ENCODE measurements at places on chromosomes 11 and 22.
A peak's percentile ranks its signal among the peaks of the same experiment; 100 is the strongest.

DNA sequence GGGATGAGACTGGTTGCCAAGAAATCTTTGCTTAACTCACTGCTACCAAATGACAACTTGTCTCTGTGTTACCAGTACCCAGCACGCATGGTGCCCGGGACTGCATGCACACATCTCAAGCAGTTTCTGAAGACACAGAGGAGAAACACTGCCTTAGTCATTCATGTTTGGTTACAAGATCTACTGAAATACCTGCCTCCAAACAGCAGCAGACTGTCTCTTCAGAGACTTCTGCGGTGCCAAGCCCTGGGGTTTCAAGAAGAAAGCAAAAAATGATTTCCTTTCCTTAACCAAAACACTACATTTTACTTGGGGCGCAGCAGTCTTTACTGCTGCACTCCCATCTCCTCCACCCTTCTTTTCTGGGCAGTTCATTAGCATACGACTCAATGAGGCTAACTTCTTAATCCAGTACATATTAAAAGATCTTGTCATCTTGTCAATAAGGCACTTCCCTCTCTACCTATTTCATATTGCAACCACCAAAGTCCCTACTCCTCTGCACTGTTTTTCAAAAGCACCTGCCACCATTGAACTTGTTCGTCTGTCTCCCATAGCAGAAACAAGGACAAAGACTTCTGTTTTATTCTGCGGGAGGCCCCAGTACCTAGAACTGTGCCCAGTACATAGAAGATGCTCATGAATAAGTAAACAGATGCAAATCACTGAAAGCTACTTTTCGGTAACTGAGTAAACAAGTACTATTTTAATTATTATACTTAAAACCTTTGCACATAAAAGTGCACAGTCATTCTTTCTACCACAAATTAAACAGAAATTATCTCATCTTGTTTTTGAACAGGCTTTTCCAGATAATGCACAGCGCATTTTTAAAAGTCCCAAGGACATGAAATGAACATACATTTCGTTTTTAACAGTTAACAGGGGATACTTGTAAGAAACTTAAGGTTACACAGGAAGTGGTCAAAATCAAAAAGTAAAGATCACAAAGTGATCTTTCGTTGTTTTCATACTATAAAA lies 4.0 kb downstream of the NAP1L4 start:
- no peak for DNase-seq

GRCh38 chr11:31529701-31530100 lies 20.1 kb downstream of the ELP4 start:
- no peak for DNase-seq

DNA sequence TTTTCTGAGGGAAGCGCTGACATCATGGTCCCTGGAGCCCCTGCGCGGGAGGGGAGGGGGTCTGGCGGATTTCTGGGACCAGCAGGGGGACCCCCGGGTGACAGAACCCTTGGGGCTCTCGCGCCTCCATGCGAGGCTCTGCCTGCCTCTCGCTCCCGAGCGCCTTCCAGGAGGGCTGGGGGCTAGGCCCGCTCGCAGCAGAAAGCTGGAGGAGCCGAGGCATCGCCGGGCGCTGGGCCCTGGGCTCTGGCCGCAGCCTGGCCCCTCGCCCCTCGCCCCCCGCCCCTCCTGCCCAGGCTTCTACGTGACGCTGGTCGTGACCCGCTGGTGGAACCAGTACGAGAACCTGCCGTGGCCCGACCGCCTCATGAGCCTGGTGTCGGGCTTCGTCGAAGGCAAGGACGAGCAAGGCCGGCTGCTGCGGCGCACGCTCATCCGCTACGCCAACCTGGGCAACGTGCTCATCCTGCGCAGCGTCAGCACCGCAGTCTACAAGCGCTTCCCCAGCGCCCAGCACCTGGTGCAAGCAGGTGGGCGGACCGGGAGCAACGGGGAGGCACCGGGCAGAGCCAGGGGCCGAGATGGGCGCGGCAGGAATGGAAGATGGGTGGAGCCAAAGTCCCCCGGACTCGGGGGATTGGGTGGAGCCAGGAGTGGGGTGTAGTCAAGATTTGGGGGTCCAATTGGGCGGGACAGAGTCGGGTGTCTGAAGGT lies 5.4 kb downstream of the BEST1 start:
- no peak for DNase-seq

GRCh38 chr11:76807206-76807875 lies 24.2 kb downstream of the TSKU start:
- peak; percentile 78 for DNase-seq

GRCh38 chr22:21579474-21579851 lies 11.9 kb downstream of the UBE2L3 start:
- no peak for DNase-seq

GRCh38 chr11:132559331-132560036 lies 972.8 kb downstream of the OPCML start:
- DNase-seq = no peak

DNA sequence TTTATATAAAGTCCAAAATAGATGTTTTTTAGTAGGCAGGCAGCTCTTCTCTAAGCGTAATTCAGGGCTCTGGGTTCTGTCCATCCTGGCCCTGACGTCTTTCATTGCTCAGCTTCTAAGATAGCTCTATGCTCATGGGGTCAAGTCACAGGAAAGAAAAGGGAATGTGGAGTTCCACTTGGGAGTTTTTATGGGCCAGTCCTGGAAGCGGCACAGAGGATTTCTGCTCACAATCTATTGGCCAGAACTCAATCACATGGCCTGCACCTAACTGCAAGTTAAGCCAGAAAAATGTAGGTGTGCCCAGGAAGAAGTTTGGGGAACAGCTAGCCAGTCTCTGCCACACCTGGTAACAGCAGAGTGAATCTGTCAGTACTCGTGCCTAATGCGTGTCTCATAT lies 7.4 kb upstream of the ZBTB16 start:
- DNase-seq = no peak

DNA sequence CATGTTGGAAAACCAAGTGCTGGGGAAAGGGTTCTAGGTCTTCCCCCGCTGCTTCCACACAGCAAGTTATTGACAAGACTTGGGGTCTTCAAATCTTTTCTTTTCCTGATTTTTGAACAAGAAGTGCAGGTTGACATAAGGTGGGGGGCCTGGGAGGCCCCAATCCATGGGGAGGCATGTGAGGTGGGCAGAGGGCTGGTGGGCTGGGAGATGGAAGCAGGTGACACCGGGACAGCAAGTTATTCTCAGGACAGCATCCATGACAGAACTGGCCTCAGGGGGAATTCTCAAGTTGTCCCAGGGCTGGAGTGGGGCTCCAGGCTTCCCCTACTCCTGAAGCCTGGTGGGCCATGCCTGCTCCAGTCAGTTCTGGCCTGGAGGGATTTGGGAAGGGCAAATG lies 5.5 kb downstream of the FGF19 start:
- no peak for DNase-seq

- DNase-seq = no peak
Observed at GRCh38 chr11:3632070-3632660, 9.6 kb downstream of the ART5 start.

DNA sequence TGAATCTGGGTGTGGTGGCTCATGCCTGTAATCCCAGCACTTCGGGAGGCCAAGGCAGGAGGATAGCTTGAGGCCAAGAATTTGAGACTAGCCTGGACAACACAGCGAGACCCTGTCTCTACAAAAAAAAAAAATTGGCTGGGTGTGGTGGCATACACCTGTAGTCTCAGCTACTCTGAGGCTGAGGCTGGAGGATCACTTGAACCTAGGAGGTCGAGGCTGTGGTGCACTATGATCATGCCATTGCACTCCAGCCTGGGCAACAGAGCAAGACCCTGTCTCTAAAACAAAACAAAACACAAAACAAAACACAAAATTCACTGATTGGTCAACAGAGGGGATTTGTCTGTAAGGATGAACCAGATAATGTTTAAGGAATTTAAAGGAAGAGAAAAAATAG lies 113.7 kb downstream of the STIM1 start:
- no peak for DNase-seq

DNA sequence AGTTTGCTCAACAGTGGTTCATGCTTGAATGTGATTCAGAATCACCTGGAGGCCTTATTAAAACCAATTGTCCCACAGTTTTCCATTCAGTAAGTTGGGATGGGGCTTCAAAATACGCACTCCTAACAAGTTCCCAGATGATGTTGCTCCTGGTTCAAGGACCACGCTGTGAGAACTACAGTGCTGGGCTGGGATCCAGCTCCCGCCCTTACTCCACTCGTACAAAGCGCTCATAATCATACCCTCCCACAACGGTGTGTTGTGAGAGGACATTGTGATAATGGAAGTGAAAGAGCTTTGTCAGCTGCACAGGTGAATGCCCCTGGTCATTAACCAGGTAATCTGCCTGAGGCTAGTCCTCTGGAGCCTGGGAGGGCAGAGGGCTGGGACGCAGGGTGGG lies 1.3 kb upstream of the CD82 start:
- DNase-seq = no peak

All from PC-9 (cell line).